ENCODE measurements at places on chromosomes 1 and 21.

GRCh38 chr21:33677450-33677849, 35.1 kb downstream of the ITSN1 start:
- DNase-seq: no peak

DNA sequence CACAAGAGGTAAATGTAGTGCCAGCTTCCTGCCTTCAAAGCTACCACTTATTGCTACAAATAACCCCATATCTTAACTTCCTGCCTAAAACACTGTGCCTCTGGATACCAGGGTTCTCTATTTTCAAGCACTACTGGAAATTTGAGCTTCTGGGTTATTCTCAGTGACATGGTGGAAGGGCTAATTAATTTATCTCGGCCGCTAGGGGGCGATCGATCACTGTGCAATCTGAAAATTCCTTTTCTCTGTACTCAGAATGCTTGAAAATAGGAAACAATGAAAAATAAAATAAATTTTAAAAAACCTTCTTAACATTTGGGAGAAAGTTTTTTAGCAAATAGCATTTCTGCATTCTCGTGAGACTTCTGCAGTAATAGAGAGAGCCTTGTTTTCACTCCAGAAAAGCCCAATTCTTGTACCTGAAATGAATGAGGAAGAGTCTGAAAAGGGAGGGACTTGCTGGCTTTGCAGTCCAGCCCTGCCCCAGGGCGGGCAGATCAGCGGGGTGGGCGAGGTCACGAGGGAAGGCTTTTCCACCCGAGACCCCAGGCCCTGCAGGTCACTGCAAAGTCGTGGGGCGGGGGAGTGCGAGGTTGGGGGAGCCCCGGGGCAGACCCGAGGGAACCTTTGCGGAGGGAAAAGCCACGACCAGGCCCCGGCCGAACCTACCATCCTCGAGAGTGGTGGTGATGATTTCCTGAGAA, 276.7 kb downstream of the PCP4 start:
- DNase-seq: peak; percentile 67

GRCh38 chr1:30232288-30232899, 491.0 kb downstream of the MATN1 start:
- DNase-seq: no peak

DNA sequence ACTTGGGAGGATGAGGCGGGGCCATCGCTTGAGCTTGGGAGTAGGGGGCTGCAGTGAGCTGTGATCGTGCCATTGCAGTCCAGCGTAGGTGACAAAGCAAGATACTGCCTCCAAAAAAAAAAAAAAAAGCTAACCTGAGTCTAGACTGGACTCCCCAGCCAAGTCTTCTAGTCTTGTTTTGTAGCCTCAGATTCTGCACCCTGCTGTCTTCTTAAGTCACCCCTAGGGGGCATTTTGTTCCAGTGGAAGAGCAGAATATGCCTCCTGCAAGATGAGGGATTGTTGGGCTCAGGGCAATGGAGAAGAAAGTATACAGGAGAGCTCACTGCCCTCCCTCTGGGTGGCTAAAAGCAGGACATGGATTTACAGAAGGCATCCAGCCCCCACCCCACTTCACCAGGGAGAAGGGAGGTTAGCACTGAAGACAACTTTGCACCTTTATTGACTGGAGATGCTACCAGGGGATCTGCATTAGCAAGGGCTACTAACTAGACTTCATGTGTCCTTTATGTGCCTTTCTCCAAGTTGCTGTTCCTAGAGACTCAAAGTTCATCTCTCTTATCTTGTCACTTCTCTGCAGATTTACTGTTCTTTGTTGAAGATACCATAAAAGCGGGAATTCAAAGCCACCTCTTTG, 15.3 kb upstream of the RNF187 start:
- DNase-seq: peak; percentile 44

- DNase-seq: no peak
Measured at GRCh38 chr1:182473556-182473955, 23.6 kb downstream of the RGSL1 start.

GRCh38 chr1:63601061-63601460, 7.8 kb downstream of the PGM1 start:
- DNase-seq: no peak

GRCh38 chr1:85244271-85245061, 15.0 kb downstream of the C1orf52 start:
- DNase-seq: no peak

DNA sequence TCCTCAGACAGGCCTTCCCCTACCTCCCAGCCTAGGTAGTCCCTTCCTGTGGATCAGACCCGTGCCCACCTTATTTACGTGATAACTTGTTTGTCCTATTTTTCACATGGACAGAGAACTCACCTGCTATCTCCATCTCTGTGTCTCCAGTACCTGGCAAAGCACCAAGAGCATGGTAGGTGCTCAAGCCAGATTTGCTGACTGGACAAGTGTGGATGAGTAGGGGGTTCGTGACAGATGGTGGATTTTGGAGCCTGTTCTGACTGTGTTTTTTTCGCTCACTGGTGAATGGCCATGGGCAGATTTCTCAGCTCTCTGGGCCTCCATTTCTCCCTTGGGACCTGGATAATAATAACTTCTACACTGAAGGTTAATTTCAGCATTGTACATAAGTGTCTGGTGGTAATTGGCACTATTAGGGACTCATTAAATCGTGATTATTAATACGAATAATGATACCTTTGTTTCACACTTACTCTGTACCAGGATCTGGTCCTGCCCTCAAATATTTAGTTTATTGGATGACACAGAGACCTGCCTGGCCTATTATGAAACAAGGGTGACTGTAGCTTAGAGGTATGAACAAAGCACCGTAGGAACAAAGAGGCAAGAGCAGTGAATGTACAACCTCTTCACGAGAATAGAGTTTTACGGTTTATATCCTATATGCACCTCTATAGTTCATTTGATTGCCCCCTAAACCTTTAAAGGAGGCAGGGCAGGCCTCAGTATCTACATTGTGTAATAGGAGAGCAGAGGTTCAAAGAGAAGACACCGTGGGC, 24.5 kb upstream of the SLC26A9 start:
- no peak for DNase-seq

GRCh38 chr1:191608367-191608766, 549.9 kb upstream of the RGS18 start:
- peak; percentile 41 for DNase-seq

- no peak for DNase-seq
Measured at GRCh38 chr1:178538192-178538916, 25.4 kb downstream of the TEX35 start.

GRCh38 chr1:162336621-162337285, 39.9 kb downstream of the SPATA46 start:
- no peak for DNase-seq

DNA sequence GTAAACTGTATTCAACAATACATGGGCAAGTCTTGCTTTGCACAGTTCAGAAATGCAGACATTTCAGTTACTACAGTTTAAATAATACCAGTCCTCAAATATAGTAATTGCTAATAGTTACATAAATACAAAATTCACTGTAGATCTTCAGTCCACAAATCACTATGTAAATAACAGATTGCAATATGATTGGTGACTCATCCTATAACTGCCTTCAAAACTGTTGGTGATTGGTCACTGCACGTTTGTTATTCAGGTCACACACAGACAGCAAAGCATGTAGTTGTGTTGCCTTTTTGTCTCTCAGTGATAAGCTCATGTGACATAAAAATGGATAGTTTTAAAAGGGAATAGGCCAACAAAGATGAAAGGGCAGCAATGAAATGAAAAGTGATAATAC, 186.5 kb upstream of the CTTNBP2NL start:
- no peak for DNase-seq
